Activated CD8-positive, alpha-beta memory T cell treated with anti-CD3 and anti-CD28 coated beads, Interleukin-2, amount 10 ng/mL, durations not matched to agents 7 days and 5 days (primary cell): ENCODE measurements at places on chromosomes 12 and 14. TPM values are rescaled to one million over a fixed set of nuclear protein-coding genes. Genes with fewer than 3 reads are reported as not detected.

The ANO2 gene
- total RNA-seq: not detected

The TTC8 gene
- 1.4 TPM for total RNA-seq

The KRT4 gene
- not detected for total RNA-seq

The ADCY6 gene
- 0.42 TPM for total RNA-seq

The DNAH10 gene
- 0.76 TPM for total RNA-seq

The ARHGEF25 gene
- 0.84 TPM for total RNA-seq

DNA sequence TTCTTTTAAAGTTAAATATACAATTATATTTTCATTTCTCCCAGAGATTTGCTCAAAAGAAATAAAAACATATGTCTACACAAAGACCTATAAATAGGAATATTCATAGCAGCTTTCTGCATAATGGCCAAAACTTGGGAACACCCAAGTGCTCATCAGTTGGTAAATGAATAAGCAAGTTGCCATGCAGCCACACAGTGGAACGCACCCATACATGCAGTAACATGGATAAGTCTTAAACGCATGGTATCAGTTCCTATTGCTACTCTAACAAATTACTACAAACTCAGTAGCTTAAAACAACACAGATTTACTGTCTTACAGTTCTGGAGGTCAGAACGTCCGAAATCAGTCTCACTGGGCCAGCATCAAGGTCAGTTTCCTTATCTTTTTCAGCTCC lies 78.5 kb downstream of the DPF3 start:
- DNase-seq: no peak
- H3K4me3 ChIP-seq: no peak overlapping the region
- H3K27me3 ChIP-seq: peaks cover 3% of the 10 kb centered on the region
- H3K36me3 ChIP-seq: peaks cover 4% of the 10 kb centered on the region
- peaks cover 6% of the 10 kb centered on the region for H3K4me1 ChIP-seq
- H3K27ac ChIP-seq: no peak overlapping the region

DNA sequence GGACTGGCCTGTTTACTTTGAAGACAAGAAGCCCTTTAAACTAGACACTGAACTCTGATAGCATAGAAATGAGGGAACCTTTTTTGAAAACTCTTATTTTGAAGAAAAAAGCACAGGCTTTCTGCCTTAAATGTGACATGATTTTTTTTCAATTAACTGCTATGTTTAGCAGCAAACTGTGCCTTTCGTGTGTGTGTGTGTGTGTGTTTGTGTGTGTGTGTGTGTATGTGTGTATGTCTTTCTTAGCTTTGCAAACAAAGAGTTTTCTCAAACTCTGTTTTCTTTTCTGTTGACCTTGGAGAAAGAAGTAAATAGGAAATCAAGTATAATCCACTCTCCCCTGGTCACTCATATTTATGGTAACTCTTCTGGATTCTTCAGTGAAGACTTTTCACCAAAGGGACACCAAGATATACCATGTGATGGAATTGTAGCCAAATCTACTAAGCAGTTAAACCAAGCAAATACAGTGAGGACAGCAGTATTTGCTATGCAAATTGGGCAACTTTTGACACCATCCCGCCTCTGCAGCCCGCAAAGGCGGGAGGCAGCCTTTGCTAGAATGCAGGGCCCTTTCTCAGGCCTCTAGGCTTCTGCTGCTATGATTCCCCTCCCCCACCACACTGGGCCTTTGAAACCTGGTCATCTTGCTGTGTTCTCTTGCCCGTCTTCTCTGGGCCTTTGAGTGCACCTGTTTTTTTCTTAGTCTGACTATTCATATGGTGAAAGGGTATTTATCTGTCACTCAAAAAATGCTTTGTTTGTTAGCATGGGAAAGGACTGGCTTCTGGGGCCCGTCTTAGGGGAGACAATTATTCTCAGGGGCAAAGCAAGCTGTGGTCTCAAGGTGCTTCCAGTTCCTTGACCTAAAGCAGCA lies 107.9 kb downstream of the MYRFL start:
- DNase-seq: no peak
- peaks cover 13% of the 10 kb centered on the region for H3K27me3 ChIP-seq
- no peak overlapping the region for H3K27ac ChIP-seq
- no peaks in the 10 kb centered on the region for H3K36me3 ChIP-seq
- H3K4me1 ChIP-seq: no peaks in the 10 kb centered on the region

GRCh38 chr14:92958373-92959188 lies 35.6 kb downstream of the CHGA start:
- H3K4me1 ChIP-seq: no peaks in the 10 kb centered on the region

GRCh38 chr14:23021434-23021833 lies 11.5 kb upstream of the C14orf93 start:
- H3K27ac ChIP-seq: no peak overlapping the region
- no peaks in the 10 kb centered on the region for H3K27me3 ChIP-seq
- H3K4me3 ChIP-seq: no peak overlapping the region
